Activated naive CD4-positive, alpha-beta T cell treated with anti-CD3 and anti-CD28 coated beads for 36 hours (primary cell): ENCODE measurements at places on chromosomes 5 and 9. TPM values are rescaled to one million over a fixed set of nuclear protein-coding genes. Genes with fewer than 3 reads are reported as not detected.

DNA sequence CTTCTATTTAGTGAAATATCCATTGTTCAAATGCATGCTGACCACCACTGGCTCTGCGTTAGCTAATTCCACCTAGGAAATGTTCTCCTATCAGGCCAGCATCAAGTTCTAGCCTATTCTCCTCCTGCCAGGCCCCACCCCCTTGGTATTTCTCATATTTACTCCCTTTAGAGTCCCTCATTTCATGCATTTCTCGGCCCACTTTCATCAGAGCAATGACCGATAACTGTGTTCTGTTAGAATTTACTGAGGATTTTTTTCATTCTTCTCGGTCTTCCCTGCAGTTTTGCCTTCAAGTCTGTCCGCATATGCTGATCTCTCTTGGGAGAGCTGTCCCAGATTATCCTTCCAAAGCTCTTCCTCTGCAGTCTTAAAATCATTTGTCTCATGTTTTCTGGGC, 143.4 kb downstream of the GOLPH3 start:
- no peaks in the 10 kb centered on the region for H3K27me3 ChIP-seq
- peaks cover 18% of the 10 kb centered on the region for H3K4me1 ChIP-seq
- no peak overlapping the region for H3K4me3 ChIP-seq
- no peaks in the 10 kb centered on the region for H3K36me3 ChIP-seq

DNA sequence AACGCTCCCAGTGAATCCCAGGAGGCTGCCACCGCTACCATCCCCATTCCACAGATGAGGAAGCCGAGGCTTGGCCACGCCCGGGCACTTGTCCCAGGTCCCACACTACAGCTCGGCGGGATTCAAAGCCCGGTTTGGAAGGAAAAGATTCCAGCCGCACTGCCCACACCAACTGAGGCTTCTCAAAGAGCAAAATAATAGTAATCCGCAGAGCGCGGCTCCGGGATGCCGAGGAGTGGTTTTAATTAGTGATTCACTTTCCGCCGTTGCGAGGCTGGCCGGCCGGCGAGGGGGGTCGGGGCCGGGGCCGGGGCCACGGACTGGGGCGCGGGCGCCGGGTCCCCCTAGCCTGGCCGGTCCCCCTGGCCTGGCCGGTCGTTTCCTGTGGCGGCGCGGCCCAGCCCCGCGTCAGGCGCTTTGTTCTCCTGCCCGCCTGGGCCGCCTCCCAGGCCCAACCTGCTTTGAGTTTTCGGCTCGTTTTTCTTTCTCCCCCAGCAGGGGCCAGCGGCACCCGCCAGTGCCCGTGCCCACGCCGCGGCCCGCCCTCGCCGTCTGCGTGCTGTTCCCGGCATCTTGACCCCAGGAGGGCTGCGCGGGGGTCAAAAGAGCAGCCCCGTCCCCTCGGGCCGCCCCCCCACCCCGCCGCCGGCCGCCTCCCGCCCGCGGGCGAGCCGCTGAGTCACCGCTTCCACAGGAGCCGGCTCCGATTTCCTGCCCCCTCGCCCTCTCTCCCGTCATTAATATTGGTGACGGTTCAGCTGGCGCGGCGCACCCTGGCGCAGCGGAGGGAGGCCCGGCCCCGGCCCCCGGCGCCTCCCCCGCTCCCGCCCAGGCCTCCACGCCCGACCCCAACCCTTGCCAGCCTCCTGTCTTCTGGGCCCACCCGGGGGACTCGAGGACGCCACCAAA, 31.2 kb downstream of the FGF18 start:
- H3K27ac ChIP-seq: no peak overlapping the region
- no peak overlapping the region for H3K4me3 ChIP-seq
- H3K36me3 ChIP-seq: no peaks in the 10 kb centered on the region
- H3K4me1 ChIP-seq: peaks cover 6% of the 10 kb centered on the region

DNA sequence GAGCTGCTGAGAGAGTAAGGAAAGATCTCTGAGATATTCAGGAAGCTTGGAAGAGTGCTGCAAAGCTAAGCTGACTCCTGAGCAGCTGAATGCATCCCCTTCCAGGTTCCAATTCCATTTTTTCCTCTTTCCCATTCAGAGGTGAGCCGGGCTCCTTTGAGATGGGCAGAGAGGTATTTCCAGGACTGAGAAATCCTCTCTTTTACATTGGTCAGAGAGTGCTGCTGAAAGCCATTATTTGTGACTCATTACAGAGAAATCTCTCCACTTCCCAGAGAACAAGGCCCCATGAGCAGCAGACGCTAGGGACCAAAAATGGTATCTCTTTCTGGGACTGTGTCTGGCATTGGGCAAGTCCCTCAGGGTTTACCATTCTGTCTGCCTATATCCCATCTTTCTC, 3.7 kb downstream of the MCTP1 start:
- no peak overlapping the region for H3K4me3 ChIP-seq
- no peaks in the 10 kb centered on the region for H3K36me3 ChIP-seq
- peaks cover 9% of the 10 kb centered on the region for H3K4me1 ChIP-seq
- peaks cover 31% of the 10 kb centered on the region for H3K27me3 ChIP-seq

Gene C9orf43
- total RNA-seq: 0.84 TPM

Gene PPP2CA
- total RNA-seq: 135 TPM

GRCh38 chr5:54742417-54742891, 224.9 kb downstream of the SNX18 start:
- H3K36me3 ChIP-seq: no peaks in the 10 kb centered on the region
- peaks cover 15% of the 10 kb centered on the region for H3K4me1 ChIP-seq
- no peak overlapping the region for H3K27ac ChIP-seq
- H3K4me3 ChIP-seq: no peak overlapping the region
- DNase-seq: no peak

DNA sequence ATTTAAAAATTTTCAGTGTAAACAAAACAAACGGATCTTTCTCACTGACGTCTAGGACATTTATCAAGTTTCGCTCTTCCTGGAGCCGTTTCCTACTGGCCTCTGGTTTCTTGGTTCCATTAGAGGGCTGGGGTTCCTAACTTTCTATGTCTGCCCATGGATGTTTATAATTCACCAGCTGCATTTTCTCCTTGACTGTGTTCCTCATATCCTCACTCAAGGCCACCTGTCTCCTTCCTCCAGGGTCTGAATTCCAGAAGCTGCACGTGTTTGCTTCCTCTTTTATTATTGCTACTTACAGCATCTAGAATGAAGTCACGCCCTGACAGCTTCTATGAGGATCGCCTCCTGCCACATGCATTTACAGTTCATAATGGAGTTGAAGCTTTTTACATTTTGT, 74.1 kb upstream of the BASP1 start:
- no peaks in the 10 kb centered on the region for H3K27me3 ChIP-seq
- DNase-seq: no peak
- no peak overlapping the region for H3K27ac ChIP-seq
- H3K36me3 ChIP-seq: no peaks in the 10 kb centered on the region
- no peaks in the 10 kb centered on the region for H3K4me1 ChIP-seq
- no peak overlapping the region for H3K4me3 ChIP-seq

- peaks cover 14% of the 10 kb centered on the region for H3K27me3 ChIP-seq
- DNase-seq: no peak
- no peak overlapping the region for H3K4me3 ChIP-seq
- H3K36me3 ChIP-seq: no peaks in the 10 kb centered on the region
- H3K4me1 ChIP-seq: no peaks in the 10 kb centered on the region
Observed at GRCh38 chr5:137506296-137506695, 7.2 kb upstream of the SPOCK1 start.
